ENCODE measurements at places on chromosomes 3 and 15.

- DNase-seq, result no peak
These were observed 768 bp upstream of the SEMA5B start for GRCh38 chr3:123028233-123028828.

GRCh38 chr3:184135911-184136260, 728 bp downstream of the EIF2B5 start:
- DNase-seq, result no peak

GRCh38 chr3:56318891-56319290, 149.4 kb downstream of the ERC2 start:
- no peak for DNase-seq

DNA sequence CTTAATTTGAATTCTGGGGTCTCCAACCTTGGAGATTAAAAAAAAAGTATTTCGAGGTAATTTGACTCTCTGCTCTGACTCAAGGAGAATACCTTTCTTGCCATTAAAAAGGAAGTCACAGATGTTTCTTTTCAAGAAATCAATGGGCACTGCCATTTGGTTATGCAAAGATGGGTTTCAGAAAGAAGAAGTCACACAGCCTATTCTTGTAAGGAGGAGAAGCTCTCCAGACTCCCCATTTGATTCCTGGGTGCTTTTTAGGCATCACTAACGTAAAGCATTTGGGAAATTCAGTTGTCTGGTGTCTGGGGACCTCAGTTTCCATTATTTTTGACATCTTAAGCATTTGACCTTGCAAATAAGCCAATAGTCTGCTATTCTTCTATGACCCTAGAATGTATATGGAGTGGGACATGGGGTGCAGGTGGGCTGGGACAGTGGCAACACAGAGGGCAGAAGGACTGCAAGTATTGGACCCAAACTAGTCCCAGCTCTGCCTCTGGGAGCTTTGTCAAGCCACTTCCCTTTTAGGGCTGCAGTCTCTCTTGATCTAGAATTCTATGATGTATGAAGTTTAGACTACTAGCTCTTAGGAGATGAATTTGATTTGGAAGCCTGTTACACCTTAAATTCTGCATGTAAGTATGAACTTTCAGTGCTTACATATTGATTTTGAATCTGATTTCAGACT, 27.8 kb downstream of the IL5RA start:
- no peak for DNase-seq

GRCh38 chr3:158864492-158864891, 62.6 kb downstream of the MFSD1 start:
- DNase-seq, result no peak

DNA sequence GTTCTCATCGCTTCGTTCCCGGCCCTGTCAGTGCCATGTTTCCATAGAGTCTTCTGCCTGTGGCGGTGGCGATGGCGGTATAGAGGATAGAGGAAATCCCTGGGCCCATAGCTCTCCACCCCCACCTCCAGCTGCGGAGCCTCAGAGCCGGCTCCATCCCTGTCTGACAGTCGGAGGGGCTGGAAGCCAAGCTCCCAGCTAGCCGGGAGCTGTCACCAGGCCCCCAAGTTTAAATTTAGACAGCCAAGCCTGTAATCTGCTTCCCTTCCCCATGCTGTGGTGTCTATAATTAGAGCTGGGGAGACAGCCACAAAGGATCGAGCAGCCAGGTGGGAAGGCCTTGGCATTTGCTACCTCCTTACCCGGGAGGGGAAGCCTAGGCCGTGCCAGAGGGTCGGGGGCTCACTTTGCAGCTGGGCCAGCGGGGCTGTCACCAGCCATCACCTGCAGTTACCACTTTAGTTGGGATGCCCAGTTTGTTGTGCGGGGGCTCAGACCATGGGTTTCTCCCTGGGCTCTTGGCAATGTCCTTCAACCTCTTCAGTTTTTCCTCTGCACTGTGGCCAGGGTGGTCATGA, 56.3 kb upstream of the SEC13 start:
- DNase-seq, result no peak
